ENCODE measurements at places on chromosomes 3 and 15. TPM values are rescaled to one million over a fixed set of nuclear protein-coding genes. Genes with fewer than 3 reads are reported as not detected.

C15orf39 gene
- 33.6 TPM for total RNA-seq

GRCh38 chr3:55441499-55441898, 45.6 kb downstream of the WNT5A start:
- no peak for DNase-seq
- no peaks in the 10 kb centered on the region for H3K4me1 ChIP-seq
- no peak overlapping the region for H3K27ac ChIP-seq
- no peaks in the 10 kb centered on the region for H3K27me3 ChIP-seq

- no peak overlapping the region for H3K27ac ChIP-seq
- no peak overlapping the region for H3K4me3 ChIP-seq
- no peaks in the 10 kb centered on the region for H3K36me3 ChIP-seq
- no peak for DNase-seq
- H3K4me1 ChIP-seq = peaks cover 2% of the 10 kb centered on the region
Measured at GRCh38 chr3:4600493-4600892, 107.3 kb downstream of the ITPR1 start.

APOD gene
- 1.8 TPM for total RNA-seq

- no peak for DNase-seq
- no peak overlapping the region for H3K4me3 ChIP-seq
- no peak overlapping the region for H3K27ac ChIP-seq
- no peaks in the 10 kb centered on the region for H3K36me3 ChIP-seq
- H3K4me1 ChIP-seq = no peaks in the 10 kb centered on the region
Measured at GRCh38 chr3:112811917-112812660, 34.6 kb downstream of the CD200R1L start.

GRCh38 chr3:113054552-113054951, 63.8 kb downstream of the GTPBP8 start:
- no peaks in the 10 kb centered on the region for H3K36me3 ChIP-seq
- no peak for DNase-seq
- H3K4me1 ChIP-seq = peaks cover 3% of the 10 kb centered on the region
- no peak overlapping the region for H3K27ac ChIP-seq

Data from endothelial cell of umbilical vein (primary cell).